ENCODE measurements at places on chromosomes 7 and 10. TPM values are rescaled to one million over a fixed set of nuclear protein-coding genes. Genes with fewer than 3 reads are reported as not detected.

SFRP4 gene
- 64.3 TPM for total RNA-seq

EVX1 gene
- total RNA-seq, result 0.13 TPM

PKD2L1 gene
- total RNA-seq, result 0.39 TPM

SPDYE11 gene
- not detected for total RNA-seq

RNF148 gene
- total RNA-seq, result 1.2 TPM

DNA sequence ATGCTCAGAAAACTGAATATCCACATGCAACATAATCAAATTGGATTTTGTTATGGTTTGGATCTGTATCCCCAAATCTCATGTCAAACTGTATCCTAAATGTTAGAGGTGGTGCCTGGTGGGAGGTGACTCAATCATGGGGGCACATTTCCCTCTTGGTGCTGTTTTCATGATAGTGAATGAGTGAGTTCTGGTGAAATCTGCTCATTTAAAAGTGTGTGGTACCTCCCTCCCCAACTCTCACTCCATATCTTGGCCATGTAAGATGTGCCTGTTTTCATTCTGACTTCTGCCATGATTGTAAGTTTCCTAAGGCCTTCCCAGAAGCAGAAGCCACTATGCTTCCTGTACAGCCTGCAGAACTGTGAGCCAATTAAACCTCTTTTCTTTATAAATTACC lies 239.6 kb upstream of the KLF14 start:
- no peak for DNase-seq

- DNase-seq, result no peak
Observed at GRCh38 chr7:148575640-148576411, 14.7 kb upstream of the C7orf33 start.

- DNase-seq, result no peak
Observed at GRCh38 chr7:137032436-137032835, 164.0 kb downstream of the CHRM2 start.

DNA sequence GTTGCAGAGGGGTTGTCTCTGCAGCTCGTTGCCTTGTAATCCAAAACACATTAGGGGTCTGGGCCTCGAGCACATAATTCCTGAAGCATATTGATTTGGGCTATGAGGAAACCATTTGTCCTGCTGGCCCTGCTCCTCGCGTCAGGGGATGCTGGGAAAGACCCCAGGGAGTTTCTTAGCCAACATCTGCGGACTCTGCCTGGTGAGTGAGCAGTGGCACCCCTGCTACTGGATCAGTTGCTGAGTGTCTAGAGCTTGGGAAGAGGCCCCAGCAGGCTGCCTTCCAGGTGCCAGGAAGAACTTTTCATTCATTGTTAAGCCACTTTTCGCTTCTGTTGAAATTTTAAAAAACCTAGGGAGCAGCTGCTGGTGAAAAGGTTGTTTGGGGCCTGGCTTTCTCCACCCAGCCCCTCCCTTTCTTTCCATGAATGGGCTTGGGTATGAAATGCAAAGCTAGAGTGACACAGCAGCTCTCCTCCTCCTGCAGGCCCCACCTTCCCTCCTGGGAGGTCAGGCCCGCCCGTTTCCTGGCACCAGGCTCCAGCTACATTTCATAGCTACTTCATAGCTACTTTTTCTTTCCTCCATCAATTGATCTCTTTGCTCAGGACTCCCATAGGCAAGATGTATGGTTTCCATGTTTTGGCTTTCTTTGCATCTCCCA lies 26.8 kb downstream of the TACR2 start:
- DNase-seq, result no peak

Measured in mesenteric fat pad (tissue), 1 donor.